T-helper 17 cell (primary cell): ENCODE measurements at places on chromosomes 7 and 10. TPM values are rescaled to one million over a fixed set of nuclear protein-coding genes. Genes with fewer than 3 reads are reported as not detected.

DNA sequence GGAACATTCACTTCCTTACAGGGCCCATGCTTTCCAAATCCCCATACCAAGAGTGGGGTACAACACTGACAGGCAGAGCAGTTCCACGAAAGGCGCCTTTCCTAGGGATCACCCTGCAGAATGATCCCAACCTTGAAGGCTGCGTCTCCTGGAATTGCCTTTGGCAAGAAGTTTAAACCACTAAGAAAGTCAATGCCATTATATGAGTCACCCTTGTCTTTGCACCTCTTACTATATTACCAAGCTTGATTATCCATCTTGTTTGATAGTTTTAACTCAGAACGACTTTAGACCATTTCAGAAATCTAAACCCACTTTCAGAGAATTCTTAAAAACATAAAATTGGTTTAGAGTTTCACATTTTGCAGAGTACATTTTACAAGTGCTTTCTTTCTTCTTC, 282.1 kb downstream of the ARHGAP12 start:
- no peak for DNase-seq

DNA sequence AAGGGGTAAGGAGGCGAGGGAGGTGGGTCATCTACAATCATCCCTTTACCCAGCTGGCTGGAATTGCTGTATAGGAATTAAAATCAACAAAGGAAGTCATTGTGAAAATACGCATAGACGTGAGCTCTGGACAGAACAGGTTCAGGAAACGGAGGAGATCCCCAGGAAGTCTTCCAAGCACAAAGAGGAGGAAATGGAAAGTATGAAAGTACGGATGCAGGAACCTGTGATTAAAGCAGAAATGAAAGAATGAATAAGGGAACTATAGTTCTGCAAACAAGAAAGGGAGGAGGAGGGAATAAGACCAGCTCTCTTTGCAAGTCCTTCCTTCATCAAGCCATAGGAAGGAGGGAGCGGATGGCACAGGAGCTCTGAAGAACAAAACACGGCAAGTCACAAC, 61.8 kb downstream of the PYROXD2 start:
- no peak for DNase-seq

- no peak for DNase-seq
Measured at GRCh38 chr10:129924375-129925085, 39.5 kb downstream of the EBF3 start.

DNA sequence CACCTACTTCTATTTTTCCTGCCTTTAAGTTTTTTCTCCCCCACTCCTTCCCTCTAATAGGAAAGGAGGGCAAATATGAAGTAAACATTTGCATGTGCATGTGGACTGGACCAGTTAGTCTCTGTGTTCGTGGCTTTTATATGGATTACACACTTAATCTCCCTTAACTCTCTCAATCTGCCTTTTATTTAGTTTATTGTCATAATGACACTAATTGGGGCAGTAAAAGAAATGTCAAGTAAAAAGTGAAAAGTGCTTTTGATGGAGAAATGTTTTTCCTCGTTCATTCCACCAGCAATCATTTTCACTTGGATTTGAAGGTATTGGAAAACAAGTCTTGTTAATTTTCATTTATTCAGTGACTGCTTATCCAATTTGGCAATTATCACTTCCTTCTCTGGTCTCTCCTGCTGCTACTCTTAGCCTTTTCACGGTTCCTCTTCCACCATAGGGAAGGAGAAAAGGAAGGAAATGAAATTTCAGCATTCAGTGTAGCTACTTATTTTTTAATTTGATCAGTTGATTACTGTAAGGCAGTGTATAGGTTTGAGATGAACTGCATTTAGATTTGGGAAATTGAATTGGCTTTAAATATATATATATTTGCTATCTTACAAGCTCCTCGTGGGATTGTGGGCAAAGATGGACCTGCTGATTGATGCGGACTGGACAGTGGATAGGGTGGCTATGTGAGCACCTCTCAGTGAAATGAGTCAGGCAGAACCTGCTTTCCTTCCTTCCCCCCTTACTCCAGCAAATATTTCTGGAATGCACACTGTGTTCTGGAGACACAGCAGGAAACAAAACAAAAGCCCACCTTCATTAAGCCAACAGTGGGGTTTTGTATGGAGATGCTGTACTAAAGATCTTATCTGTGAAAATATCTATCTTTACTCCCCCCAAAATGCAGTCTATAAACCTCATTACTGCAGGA, 77.5 kb downstream of the LRRC4 start:
- DNase-seq: no peak

- DNase-seq: no peak
Measured at GRCh38 chr10:3698312-3698711, 86.7 kb downstream of the KLF6 start.

DNA sequence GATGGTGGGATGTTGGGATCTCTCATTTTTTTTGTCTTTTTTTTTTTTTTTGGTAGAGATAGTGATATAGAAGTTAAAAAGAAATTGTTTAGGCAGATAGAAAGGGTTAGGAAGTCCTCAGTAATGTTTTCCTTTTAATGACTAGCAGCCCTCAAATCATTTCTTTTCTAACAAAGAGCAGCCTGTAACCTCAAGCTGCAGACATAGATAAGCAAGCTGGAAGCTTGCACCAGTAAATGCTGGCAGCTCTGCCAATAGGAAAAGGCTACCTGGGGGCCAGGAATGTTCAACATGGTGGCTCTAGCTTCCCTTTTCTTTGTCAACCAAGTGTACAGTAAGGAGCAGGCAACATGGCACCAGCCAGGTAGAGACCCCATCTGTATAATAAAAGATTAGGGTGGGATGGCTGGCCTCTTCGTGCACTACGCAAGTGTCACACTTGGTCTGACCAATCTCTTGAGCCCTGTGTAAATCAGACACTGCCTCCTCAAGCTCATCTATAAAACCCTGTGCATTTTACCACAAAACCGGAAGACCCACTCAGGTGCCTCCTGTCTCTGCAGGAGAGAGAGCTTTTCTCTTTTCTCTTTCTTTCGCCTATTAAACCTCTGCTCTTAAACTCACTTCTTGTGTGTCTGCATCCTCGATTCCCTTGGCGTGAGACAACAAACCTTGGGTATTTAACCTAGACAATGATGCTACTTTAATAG, 212.9 kb downstream of the SNX10 start:
- no peak for DNase-seq

DNA sequence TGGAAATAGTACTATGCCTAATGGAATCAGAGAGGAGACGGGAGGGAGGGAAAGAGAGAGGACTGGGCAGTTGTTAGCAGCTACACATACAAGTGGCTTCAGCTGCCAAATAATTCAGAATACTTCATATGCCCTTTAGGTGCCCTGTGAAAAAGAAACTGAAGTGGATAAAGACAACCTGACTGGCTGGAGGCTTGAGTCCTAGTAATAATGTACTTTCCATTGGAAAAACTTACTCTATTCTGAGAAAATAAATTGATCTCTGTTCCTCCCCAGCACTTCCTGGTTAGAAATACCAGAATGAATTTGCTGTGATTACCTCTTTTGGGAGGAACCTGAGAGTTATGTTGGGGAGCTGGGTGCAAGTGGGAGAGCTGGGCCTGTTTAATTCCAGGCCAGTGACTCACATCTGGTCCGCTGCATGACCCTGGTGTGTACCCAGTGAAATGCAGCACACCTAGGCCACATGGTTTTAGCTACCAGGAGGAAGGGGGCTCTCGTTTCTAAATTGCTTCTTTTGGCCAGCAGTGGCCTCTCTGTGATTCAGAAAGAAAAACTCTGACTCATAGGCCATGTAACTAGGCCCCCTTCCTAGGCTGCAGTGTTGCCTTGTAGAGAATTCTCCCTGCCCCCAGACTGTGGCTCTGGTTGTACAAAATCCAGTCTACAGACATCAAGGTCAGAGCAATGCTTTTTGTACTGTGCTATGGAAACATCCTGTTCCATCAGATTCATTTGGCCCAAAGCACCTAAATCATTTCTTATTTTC, 6.5 kb downstream of the AGFG2 start:
- no peak for DNase-seq

DNA sequence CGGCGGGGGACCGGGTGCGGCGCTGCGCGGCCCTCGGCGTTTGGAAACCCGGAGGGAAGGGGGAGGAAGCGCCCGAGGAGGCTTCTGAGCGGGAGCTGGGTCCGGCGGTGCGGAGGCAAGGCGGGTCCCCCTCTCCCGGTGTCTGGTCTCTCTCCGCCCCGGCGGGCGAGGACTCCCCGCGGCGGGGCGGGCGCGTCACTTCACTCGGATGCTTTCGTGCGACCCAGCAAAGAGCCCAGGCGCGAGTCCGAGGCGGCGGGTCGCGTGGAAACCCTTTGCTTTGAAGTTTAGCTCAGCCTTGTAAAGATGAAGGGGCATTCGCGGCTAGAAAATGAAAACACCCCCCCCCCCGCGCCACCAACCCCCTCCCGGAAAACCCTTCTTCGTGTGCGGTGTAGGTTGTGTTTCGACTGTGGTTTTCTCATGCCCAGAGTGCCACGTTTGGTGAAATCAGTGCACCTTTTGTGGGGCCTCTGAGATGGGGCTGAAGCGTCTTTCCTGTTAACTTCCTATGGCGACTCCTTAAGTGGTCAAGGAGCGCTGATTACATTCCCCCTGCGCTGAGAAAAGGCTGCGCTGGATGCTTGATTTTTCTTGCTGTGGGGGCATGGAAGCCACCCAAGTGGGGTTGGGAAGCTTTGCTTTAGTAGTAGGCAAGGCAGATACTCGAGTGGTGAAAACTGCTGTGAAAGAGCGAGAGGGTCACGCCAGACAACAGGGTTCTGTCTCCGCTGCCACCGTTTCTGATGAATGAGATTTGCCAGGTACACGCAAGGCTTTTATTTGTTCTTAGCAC, 876 bp downstream of the GNAI1 start:
- DNase-seq: no peak

GRCh38 chr10:12667052-12667451, 317.7 kb downstream of the CAMK1D start:
- no peak for DNase-seq

GRCh38 chr10:44460416-44460815, 75.5 kb upstream of the CXCL12 start:
- DNase-seq: no peak

DNA sequence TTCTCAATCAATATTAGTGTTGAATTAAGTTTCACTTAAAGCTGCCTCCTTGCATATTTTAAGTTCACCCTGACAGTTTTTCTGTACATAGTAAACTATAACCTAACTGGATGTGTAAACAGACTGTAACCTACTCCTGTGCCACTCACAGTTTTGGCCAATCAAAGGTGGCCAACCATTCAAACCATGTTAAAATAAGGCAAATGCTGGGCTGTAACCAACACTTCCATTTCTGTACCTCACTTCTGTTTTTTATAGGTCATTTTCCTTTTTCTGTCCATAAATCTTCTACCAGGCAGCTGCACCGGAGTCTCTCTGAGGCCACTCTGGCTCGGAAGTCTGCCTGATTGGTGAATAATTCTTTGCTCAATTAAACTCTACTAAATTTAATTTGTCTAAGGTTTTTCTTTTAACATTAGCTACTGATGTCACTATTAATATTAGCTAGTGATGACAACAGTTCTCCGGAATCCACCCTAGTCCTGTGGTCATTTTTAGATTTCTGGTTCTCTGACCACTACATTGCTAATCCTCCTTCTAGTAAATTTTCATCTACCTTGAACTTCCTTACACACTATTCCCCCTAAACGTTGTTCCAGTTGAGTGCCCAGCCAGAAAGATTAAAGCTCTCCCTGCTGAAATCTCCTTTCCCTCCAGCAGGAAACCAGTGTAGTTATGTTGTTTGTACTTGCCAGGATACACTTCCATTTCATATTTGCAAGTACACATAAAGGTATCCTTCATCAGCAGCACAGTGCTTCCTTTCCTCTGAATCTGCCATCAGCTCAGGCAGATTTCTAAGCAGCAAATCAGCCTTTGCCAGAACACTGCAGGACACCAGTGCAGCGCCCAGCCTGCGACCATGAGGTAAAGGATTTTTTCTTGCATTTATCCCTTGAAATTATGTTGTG, 18.6 kb upstream of the IFIT2 start:
- no peak for DNase-seq

- DNase-seq: no peak
Measured at GRCh38 chr7:110750931-110751605, 339.9 kb upstream of the LRRN3 start.

DNA sequence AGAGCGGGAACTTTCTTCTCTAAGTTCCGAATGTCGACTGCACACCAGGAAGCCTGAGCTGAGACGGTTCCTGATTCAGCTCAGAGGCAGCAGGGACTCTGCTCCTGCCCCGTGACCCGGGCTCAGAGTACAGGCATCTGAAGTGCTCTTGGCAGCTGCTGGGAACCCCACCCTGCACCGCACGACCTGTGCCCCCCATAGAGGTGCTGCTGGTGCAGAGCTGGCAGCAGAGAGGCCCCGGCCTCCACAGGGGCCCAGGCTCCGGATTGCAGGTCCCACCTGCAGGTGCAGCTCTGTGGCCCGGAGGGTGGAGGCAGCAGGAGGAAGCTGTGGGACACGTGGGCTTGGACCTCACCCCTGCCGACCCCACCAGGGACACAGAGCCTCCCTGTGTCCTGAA, 39.5 kb upstream of the ADGRA1 start:
- no peak for DNase-seq

GRCh38 chr10:42734536-42734935, 48.1 kb upstream of the BMS1 start:
- no peak for DNase-seq

DNA sequence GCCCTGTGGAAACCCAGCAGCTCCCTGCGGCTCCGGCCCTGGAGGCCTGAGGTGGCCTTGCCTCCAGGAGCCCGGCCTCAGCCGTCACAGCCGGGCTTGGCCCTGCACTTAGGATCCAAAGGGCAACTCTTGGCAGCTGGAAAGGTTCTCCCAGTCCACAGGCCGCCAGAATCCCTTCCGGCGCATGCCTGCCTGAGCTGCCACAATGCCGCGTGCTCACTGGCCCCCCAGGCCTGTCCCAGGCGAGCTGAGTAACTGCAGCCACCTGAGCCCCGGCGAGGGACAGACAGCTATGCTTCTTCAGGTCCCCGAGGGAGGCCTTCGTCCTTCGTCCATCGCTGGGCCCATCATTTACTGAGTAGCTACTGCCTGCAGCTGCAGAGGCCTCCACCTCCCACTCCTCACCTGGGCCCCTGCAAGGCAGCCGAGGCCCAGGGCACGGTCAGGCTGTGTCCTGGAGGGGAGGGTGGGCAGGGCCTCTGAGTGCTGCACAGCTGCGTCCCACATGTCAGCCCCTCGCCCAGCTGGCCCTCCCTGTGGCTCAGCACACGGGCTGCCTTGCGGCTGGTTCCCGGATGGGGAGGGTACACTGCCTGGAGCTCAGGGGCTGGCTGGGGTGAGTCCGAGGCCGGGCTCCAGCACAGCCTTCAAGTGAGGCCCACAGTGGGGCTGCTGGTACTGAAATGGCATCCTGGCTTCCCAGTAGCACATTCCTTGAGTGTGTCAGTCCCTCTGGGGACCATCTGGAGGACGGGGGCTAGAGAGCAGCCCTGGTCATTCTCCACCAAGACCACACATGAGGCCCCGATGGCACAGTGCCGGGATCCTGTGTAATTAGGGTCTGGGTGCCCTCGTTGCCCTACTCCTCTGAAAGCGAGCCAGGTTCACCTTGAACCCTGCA, 172.5 kb downstream of the ELFN1 start:
- DNase-seq: no peak

The TNS3 gene
- 2.3 TPM for total RNA-seq

The FXYD4 gene
- not detected for total RNA-seq

The NEBL gene
- not detected for total RNA-seq

The CUTC gene
- 17.1 TPM for total RNA-seq

The IFIT1B gene
- total RNA-seq: not detected

The C1GALT1 gene
- total RNA-seq: 54.2 TPM

The TMEM60 gene
- 5.0 TPM for total RNA-seq
